NCI-H526 (cell line): ENCODE measurements at places on chromosomes 13 and 19.

- DNase-seq: no peak
Observed at GRCh38 chr13:101217086-101217485, 199.2 kb downstream of the NALCN start.

DNA sequence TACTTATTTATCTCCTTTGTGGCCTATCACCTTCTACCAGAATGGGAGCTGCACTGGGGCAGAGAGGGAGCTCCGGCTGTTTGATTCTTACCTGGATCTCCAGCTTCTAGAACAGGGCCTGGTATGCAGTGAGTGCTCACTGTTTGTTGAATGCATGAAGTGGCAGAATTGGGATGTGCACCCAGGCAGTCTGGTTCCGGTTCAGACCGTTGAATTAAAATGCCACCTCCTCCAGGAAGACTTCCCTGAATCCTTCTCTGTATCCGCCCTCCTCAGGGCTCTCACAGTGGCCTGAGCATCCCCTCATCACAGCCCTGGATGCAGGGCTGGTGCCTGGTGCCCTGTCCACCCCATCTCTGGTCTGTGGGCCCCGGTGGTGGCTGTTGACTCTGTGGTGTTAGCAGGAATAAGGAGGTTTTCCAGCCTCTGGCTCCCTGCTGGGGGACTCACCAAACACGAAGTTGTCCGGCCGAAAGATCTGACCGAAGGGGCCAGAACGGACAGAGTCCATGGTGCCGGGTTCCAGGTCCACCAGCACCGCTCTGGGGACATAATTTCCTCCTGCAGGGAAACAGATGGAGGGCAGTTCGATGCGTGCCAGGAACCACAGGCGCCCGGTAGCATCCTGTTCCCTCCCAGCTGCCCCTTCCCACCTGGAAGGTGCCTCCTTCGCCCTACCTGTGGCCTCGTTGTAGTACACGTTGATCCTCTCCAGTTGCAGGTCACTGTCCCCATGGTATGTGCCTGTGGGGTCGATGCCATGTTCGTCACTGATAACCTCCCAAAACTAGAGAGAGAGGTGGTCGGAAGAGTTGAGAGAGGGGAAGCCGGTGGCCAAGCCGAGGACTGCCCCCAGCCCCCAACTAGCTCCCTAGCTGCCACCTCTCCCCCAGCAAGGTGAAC is 1.0 kb downstream of the TUBB4A start:
- DNase-seq: no peak

DNA sequence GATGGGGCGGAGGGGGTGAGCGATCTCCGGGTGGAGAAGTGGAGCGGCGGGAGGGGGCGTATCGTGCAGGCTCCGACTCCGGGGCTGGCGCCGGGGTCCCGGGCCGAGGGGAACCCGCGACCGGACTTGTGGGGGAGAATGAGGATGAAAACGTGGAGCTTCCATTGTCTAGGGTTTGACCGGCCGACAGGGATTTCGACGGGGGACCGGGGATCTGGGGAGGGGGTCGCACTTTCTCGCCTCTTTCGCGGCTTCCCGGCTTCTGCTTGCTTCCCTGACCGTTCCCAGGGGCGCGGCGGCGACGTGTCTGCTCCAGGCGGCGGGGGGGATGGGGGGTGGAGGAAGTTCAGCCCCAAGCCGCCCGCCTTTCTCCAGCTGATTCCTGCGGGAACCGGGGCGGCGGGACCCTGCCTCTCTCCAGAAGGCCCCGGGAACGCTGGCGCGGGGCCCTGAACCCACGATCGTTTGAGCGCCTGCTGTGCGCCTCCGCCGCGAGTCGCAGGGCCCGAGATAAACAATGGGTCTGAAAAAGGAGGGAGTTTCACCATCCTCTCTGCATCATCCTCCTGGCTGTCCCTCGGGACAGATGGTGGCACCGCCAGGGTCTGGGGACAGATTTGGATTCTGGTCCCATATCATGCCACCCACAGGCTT is 790 bp downstream of the TPM4 start:
- DNase-seq: no peak

- peak; percentile 5 for DNase-seq
Observed at GRCh38 chr13:70960841-70961443, 852.7 kb upstream of the KLHL1 start.

DNA sequence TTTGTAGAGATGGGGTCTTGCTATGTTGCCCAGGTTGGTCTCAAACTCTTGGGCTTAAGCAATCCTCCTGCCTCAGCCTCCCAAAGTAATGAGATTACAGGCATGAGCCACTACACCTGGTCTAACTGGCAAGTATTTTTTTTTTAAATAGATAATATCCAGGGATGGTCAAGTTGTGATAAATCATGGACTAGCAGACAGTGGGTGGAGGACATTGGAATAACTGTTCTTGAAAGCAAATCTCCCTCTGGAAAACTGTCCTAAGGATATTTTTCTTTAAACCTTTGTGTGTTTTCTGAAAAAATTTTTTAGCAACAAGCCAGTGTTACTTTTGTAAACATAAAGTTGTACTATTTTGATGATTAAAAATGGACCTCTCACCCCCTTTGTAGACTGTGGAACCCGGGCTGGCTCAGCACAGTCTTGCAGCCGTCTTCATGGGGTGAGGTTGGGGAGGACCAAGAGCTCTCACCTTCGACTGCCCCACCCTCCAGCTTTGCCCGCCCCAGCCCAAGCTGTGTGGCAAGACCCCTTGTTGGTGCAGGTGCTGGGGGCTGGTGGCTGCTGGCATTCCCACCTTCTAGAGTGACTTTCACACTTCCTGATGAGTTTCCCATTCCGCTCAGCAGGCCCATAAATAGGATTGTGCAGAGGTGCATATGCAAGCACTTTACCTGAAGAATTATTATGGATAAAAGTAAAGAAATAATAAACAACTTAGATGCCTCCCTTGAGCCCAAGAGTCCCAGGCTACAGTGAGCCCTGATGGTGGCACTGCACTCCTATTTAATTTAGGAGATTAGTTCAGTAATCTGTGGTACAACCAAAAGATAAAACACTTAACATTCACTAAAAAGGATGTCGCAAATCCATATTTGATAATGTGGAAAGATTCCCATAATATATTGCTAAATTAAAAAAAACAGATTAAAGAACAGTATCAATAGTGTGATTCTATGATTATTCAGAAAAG is 107.3 kb downstream of the GADD45B start:
- no peak for DNase-seq

- DNase-seq: no peak
Observed at GRCh38 chr13:35475212-35475959, 1.1 kb downstream of the MAB21L1 start.

DNA sequence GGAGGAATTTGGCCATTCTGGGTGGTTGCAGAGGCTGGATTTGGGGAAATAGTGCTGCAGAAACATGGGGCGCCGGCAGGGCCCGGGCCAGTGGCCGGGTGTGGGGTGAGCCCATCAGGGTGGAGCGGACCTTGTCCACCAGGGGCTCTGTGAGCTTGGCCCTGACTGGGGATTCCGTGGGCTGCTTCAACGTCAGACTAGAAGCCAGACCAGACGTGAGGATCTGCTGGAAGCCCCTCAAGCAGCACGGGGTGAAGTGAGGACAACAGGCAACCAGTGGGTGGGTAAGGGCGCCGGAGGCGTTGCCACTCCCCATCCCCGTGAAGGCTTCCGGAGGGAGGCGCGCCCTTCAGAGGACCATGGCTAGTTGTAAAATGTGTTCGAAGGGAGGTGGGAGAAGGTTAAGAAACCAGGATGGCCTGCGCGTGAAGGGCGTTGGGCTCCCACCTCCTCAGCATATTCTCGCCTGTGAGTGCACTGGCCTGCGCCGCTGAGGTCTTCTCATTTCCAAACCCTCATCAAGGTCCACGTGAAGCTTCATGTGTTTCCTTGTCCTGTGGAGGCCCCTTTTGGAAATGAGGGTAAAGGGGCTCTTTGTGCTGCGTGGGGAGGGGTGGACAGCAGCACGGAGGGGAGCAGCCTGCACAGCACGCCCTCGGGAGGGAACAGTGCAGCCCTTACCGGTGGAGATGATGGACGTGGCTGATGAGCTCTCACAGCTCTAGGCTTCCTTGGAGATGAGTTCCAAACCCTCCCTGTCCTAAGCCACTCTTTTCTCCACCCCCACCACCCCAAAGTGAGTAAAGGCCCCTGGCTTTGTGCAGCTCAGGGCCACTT is 8.3 kb downstream of the TEX29 start:
- no peak for DNase-seq

DNA sequence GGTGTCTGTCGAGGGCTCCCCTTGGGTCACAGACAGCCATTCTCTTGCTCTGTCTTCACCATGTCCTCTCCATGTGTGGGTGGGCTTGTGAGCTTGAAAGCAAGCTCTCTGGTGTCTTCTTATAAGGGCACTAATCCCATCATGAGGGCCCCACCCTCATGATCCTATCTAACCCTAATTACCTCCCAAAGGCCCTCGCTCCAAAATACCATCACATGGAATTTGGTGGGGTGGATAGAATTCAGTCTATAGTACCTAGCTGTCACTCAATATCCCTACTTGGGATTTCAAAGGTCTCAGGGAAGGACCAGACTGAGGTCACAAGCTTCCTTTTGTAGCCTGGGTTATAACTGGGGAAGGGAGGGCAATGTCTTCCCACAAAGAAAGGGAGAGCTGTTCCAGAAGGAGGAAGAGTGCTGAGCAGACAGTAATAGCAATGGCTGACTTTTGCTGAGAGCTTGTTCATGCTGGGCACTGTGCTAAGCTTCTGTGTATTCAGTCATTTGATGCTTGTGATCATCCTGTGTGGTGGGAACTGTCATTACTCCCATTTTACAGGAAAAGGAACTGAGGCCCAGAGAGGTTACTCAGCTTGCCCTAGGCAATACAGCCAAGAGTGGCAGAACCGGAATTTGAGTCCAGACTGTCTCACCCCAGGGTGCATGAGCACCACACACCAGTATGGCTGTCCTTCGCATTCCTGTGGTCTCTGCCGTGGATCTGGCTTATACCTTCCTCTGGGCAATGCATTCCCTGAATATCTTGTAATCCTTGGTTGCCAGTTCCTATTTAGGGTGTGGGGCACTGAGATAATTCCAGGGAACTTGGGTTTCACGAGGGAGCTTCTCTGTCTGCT is 8.2 kb downstream of the FXYD5 start:
- no peak for DNase-seq

DNA sequence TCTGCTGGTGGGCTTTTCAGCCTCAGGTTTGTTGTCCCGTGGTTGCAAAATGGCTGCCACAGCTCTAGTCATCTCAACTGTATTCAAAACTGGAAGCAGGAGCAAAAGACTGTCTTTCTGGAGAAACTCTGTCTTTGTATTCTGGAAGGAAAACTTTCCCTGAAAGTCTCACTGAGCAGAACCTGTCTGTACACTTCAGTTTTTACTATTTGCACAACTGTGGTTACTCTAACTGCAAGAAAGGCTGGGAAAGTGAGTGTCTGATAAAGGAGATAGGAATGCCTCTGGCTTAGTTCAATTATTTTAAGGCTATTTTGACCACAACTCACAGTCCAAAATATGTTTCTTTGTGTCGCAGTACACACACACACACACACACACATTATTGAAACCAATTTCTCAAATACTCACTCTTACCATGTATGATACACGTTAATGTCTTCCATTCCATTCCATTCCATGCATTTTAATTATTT is 49.7 kb upstream of the EHD2 start:
- DNase-seq: no peak
